CD4-positive, alpha-beta T cell treated with Interleukin-17A for 1 hour (primary cell): ENCODE measurements at places on chromosomes 4 and X.
A peak's percentile ranks its signal among the peaks of the same experiment; 100 is the strongest.

DNA sequence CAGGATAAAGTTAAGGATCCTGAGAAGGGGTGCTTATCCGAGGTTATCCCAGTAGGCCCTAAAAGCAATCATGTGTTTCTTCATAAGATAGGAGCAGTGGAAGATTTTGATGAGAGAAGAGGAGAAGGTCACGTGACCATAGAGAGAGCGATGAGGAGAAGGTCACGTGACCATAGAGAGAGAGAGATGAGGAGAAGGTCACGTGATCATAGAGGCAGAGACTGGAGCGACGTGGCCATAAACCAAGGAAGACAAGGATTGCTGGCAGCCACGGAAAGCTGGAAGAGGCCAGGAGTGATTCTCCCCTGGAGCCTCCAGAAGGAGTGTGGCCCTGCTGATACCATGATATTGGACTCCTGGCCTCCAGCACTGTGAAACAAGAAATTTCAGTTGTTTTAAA, 38.4 kb upstream of the ZNF518B start:
- DNase-seq: no peak

- DNase-seq: no peak
Observed at GRCh38 chr4:165519591-165519990, 140.8 kb downstream of the CPE start.

DNA sequence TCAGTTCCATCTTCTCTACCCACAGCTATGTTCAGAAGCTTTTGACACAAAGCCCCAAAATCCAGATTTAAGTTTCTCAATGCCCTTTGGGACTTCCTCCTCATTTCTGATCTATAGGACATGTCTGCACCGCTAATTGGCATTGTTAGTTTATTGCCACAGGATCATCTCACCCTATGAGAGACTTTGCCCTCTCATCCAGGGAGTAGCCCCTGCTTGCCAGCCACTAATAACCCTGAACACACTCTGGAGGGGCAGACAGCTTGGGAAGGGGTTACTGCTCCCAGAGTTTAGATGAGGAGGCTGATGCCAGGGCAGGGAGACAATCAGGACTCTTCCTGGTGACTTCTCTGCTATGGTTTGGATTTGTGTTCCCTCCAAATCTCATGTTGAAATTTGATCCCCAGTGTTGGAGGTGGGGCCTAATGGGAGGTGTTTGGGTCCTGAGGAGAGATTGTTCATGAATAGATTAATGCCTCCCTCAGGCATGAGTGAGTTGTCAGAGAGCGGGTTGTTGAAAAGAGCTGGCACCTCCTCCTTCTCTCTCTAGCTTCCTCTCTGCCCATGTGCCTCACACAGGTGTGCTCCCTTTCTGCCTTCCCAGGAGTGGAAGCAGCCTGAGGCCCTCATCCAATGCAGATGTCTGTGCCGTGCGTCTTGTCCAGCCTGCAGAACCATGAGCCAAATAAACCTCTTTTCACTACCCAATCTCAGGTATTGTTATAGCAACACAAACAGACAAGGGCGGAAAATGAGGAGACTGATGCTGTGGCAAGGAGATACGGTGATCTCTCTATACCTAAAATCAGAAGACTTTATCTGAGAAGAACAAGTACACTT, 3.6 kb upstream of the SCARB2 start:
- no peak for DNase-seq

GRCh38 chr4:16129336-16129735, 45.5 kb upstream of the PROM1 start:
- no peak for DNase-seq

DNA sequence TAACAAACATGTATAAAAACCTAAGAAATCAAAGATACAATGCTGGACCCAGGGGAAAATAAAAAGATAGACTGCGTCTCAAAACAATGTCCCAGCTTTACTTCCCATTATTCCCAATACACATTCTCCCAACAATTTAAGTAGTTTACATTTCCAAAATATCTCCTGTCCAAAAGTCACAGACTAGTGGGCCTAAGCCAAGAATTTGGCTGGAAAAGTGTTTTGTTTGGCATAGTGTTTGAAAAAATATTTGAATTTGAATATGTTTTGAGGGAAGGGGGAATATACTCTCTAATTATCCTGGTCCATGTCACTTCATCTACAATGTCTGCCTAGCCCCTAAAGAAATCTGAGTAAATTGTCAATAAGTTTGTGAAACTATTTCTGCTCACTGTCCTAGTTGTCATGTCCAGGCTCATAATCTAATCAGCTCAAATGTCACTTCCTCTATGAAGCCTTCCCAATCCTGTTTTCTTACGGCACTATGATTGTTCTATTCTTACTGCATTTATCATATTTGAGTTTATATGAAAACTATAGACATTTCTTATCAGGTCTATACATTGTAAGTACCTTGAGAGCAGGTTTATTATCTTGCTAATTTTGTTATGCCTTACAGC, 74.4 kb downstream of the SEC24D start:
- DNase-seq: no peak

- DNase-seq: no peak
Observed at GRCh38 chrX:96729053-96729452, 44.4 kb downstream of the DIAPH2 start.

- no peak for DNase-seq
Observed at GRCh38 chr4:25723409-25723808, 67.8 kb downstream of the SLC34A2 start.

- no peak for DNase-seq
Observed at GRCh38 chr4:102430461-102430910, 70.7 kb upstream of the NFKB1 start.

GRCh38 chr4:17124767-17125166, 226.3 kb upstream of the LDB2 start:
- DNase-seq: no peak

DNA sequence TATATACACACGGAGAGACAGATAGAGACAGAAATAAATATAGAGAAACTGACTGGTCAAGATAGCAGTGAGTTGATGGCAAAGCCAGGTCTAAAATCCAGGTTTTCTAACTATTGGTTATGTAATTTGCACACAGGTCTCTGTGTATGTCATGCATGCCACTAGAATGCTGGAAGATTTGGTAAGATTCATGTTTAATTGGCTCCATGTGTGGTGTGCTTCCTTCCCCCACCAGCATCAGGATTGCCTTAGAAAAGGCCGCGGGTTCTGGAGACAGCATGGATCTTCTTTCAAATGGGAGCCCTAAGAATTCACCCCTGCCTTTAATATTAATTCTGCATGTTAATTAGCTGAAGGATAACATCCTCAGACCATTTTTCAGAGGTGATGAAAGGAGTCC, 31.3 kb downstream of the HAND2 start:
- no peak for DNase-seq

GRCh38 chr4:665751-666435, 8.2 kb downstream of the ATP5ME start:
- DNase-seq: no peak

- peak; percentile 11 for DNase-seq
Observed at GRCh38 chrX:154056770-154057241, 37.1 kb upstream of the IRAK1 start.

DNA sequence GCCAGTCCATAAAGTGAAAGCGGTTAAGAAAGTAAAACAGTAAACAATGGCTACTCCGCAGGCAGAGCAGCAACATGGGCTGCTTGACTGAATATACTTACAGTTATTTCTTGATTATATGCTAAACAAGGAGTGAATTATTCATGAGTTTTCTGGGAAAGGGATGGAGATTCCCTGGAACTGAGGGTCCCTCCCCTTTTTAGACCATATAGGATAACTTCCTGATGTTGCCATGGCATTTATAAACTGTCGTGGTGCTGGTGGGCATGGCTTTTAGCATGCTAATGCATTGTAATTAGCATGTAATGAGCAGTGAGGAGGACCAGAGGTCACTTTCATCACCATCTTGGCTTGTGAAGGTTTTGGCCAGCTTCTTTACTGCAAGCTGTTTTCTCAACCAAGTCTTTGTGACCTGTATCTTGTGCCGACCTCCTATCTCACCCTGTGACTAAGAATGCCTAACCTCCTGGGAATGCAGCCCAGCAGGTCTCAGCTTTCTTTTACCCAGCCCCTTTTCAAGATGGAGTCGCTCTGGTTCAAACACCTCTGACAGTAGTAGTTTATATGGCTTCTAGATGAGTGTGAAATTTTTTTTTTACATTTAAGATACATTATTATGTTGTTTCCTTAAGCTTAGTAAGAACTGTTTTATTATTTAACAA, 514.8 kb upstream of the TENM3 start:
- no peak for DNase-seq

GRCh38 chr4:152500800-152501434, 35.0 kb downstream of the FBXW7 start:
- DNase-seq: peak; percentile 88

GRCh38 chr4:7087036-7087435, 19.2 kb upstream of the GRPEL1 start:
- no peak for DNase-seq

DNA sequence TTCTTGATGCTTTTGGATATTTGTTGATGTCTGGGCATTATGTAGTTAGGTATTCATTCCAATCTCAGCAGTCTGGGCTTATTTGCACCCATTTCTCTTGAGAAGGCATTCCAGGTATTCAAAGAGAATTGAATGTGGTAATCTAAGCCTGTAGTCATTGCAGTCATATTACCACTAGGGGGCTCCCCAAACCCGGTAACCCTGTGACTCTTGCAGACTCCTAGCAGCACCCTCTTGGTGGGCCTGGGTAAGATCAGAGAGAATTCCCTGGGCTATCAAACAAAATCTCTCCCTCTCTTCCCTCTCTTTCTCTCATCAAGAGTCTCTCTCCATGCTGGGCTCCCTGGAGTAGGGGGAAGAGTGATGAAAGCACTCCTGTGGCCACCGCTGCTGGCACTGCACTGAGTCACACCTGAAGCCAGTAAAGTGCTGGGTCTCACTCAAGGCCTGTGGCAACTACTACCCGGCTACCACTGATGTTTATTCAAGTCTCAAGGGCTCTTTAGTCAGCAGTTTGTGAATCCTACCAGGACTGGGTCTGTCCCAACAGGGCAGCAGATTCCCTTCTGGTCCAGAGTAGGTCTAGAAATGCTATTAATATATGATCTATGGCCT, 187.7 kb upstream of the NUDT10 start:
- DNase-seq: peak; percentile 19

- no peak for DNase-seq
Observed at GRCh38 chr4:11049001-11049400, 364.4 kb upstream of the CLNK start.

- no peak for DNase-seq
Observed at GRCh38 chrX:9874483-9874882, 88.3 kb downstream of the SHROOM2 start.

GRCh38 chrX:136541294-136541693, 9.3 kb downstream of the VGLL1 start:
- DNase-seq: no peak

GRCh38 chr4:105633241-105633640, 75.2 kb downstream of the INTS12 start:
- DNase-seq: no peak

- no peak for DNase-seq
Observed at GRCh38 chrX:112512509-112512908, 167.2 kb downstream of the LHFPL1 start.

DNA sequence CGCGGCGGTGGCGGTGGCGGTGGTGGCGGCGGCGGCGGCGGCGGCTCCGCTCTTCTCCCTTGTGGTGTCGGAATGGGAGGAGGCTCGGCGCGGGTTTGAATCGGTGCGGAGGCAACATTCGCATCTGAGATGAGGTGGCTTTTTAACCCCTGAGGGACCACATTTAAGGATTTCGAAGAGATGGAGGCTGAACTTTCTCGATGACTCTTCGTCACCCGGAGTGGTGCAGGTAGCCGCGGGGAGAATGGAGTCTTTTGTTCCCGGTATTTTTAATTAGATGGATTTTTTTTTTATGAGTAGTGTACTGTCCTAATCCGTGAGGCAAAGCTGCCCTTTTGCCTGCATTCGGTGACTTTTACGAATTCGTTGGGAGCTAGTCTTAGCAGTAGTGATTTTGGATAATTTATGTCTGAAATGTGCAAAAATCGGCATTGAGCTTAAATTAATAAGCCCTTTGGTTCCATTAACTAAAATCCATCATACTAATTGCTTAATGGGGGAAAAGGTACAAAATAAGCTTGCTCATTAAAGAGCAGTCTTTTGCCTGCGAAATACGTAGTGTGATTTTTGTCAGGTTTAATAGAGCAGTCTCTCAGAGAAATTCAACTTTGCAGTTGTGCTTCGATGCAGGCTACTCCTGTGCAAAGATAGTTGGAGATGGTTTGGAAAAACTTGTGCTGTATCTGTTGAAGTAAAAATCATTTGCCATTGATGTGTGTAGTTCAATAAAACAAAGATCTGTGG, 206.2 kb downstream of the TENM3 start:
- DNase-seq: no peak

GRCh38 chrX:39996536-39996935, 101.2 kb downstream of the BCOR start:
- DNase-seq: no peak

DNA sequence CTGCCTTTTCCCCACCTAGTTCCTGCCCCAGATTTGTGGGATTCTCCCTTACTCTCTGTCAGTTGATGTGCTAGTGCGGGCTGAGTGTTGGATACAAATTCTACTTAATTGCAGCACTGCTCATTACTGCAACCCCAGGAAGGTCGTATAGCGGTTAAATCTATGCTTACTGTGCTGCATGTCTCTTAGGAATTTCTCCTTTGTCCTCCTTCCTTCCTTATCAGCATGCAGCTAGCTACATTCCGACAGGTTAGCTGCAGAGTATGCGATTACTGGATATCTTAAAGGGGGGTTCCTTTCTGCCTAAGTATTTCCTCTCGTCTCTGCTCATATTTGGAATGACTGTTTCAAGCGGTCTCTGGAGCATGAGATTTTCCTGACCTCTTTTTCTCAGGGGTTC, 662.8 kb downstream of the TLL1 start:
- DNase-seq: no peak

GRCh38 chr4:168474660-168475320, 5.5 kb downstream of the DDX60L start:
- DNase-seq: no peak

GRCh38 chr4:114349543-114350175, 248.9 kb upstream of the UGT8 start:
- DNase-seq: no peak

DNA sequence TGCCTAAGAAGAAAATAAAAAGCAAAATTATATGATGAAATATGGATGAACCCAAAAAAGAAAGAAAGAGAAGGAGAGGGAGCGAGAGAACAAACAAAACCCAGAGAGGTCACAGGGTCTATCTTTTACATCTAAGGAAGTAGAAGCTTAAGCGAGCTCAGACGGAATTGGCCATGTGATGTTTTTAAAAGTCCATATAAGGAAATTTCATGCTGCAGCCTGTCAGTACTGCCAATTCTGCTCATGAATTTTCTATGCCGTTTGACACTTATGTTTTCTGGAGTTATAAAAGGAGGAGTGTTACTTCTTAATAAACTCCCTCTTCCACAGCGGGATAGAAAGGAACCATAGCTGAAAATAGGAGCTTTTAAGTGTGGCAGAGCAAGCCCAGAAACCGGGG, 32.9 kb upstream of the DCX start:
- DNase-seq: no peak

DNA sequence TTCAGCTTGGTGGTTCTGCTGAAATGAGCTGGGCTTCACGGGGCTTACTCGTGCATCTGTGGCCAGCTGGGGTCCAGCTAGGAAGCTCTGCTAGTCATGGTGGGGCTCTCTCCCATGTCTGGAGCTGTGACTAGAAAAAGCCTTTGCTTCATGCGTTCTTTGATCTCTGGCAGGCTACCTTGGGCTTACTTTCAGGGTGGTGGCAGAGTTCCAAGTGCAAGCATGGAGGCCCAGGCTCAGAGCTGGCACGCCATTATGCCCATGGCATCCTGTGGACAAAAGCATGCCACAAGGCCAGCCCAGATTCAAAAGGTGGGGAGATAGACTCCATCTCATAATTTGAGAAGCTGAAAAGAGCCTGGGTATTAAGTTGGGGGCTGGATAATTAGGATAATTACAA, 55.4 kb upstream of the GBA3 start:
- no peak for DNase-seq
